ENCODE measurements at places on chromosomes 2 and 18.

GRCh38 chr2:231693956-231694355 lies 14.4 kb upstream of the PTMA start:
- no peak for DNase-seq

GRCh38 chr2:85135660-85135914 lies 2.4 kb downstream of the TCF7L1 start:
- no peak for DNase-seq

GRCh38 chr18:22172120-22172582 lies 2.8 kb downstream of the GATA6 start:
- DNase-seq: no peak

GRCh38 chr2:38380397-38381130 lies 3.5 kb upstream of the ATL2 start:
- no peak for DNase-seq

GRCh38 chr2:220106065-220106464 lies 478.6 kb downstream of the SLC4A3 start:
- DNase-seq: no peak

- no peak for DNase-seq
Measured at GRCh38 chr2:185567940-185568339, 170.7 kb upstream of the FSIP2 start.

DNA sequence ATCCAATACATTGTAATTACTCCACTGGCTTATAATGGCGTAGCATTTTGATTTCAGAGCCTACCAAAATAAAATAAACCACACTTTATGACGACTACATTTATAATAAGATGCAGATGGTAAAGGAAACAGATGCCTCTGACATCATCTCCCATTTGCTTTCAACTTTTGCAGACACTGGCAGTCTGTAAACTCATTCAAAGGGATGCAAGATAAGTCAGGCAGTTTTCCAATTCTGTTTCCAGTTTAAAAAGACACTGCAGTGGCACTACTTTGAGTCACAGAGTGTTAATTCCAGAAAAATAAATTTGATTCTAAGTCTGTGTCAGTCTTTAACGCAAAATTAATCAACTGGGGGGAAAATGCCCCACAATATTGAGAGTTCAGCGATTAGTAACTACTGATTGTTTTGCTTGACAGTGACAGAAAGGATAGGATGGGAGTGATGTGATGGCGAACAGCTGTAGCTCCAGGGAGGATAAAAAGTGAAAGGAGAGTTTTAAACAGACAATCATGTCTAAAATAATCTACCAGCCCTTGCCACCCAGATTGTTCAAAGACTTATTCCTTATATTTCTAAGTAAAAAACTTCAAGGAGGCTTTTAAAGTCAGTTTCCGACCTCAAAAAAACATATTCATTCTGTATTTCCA lies 6.7 kb downstream of the DSEL start:
- DNase-seq: no peak

DNA sequence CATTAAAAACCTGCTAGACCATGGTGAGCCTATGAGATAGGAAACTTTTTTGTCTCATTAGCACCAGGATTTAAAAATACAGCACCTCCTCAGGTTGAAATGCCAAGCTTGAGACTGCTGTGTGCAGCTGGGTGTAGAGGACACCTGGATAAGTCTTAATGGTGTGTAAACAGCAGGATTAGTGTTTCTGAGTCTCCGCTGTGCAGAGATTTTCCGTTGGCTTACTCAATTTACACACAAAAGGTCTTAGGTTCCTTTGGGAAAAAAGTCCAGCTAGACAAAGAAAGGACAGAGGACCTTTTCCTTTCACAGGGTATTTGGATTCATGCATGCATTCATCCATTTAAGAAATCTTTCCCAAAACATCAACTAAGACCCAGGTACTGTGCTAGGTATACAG lies 168.1 kb downstream of the NRXN1 start:
- DNase-seq: no peak

GRCh38 chr2:49154891-49155290 lies 576 bp upstream of the FSHR start:
- no peak for DNase-seq

All from T-helper 22 cell (primary cell).